Cortex of kidney (tissue), 1 donor: ENCODE measurements at places on chromosomes 7 and 10.

DNA sequence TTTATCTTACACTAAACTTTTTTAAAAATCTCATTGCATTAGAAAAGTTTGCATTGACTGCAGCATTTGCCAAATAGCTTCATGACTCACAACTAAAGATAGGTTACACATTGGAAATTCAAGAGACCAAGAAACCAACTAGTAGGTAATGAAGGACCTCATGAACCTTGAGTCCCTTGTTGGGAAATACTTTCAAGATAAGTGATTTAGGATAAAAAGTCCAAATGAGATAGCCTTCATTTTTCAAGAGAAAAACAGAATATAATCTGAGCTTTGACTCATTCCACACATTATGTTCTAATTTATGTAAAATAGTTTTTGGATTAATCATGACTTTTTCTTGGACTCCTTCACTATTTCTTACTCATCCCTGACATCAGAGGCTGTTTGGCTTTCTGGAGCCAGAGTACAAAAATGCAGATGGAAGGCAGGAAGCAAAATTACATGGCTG, 13.1 kb upstream of the LIPF start:
- no peak for DNase-seq

DNA sequence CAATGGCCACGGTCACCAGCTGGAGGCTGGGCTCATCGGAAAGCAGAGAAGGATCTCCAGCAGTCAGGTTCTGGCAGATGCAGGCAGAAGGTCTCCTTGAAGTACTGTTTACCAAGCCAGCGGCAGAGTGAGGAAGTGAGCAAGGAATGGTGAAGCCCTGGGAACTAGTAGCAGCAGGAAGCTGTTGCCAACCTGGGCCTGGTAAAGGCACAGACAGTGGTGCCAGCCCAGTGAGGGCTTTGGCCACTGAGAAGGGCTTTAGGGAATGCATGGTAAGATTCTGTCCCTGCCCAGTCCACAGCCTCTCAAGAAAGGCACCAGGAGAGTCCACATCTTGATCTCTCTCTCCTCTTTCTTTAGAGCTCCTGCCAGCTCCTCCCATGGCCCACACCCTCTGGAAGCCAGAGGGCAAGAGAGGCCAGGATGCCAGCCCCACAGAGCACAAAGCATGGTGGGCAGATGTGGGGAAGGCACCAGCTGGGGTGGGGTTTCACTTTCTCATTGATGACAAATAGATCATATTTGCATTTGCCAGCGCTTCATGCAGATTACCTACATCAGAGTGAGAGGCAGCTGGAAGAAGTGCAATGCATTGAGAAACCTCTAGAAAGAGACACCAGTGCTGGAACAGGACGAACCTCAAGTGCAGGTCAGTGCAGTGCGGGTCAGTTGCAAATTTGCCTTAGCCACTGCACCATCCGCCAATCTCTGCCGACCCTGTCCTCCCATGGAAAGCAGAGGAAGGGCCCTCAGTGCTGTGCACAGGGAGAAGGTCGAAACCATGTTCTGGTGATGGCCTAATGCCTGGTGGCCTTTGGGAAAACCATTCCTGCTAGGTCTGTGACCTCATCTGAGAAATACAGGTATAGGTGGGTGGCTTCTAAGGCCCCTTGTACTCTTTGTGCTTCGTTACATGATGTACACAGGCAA, 667.8 kb upstream of the MKI67 start:
- DNase-seq = no peak

DNA sequence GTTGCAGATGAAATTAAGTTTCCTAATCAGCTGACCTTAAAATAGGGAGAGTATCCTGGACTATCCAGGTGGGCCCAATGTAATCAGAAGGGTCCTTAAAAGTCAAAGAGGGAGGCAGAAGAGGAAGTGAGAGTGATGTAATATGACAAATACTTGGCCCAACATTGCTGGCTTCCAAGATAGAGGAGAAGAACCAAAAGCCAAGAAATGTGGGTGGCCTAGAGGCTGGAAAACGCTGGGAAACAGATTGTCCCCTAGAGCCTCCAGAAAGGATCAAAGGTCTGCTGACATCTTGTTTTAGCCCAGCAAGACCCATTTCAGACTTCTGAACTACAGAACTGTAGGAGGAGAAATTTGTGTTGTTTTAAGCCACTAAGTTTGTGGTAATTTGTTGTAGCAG, 79.7 kb upstream of the NOBOX start:
- DNase-seq = no peak

GRCh38 chr7:47267346-47267745, 314.6 kb downstream of the TNS3 start:
- DNase-seq = no peak

DNA sequence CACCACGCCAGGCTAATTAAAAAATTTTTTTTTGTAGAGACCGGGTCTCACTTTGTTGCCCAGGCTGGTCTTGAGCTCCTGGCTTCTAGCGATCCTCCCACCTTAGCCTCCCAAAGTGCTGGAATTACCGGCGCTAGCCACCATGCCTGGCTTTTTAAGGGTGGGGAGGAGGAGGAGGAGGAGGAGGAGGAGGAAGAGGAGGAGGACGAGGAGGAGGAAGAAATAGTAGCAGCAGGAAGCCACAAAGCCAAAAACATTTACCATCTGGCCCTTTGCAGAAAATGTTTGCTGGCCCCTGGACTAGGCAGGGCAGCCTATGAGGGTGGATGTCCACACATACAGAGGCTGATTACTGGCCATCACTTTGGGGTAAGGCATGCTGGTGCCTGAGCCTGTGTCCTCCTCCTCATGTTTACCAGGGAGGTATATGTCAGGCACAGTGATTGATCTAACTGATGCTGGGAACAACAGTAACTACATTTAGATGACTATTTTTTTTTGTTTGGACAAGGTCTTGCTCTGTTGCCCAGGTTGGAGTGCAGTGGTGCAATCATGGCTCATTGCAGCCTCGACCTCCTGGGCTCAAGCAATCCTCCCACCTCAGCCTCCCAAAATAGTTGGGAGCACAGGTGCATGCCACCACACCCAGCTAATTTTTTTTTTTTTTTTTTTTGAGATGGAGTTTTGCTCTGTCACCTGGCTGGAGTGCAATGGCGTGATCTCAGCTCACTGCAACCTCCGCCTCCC, 122.1 kb downstream of the HIP1 start:
- DNase-seq = no peak
